ENCODE measurements at places on chromosomes 6 and 20. TPM values are rescaled to one million over a fixed set of nuclear protein-coding genes. Genes with fewer than 3 reads are reported as not detected.

Gene PLTP
- 456 TPM for total RNA-seq

Gene UBR2
- 34.0 TPM for total RNA-seq

Gene C20orf144
- total RNA-seq: not detected

Gene PRR18
- not detected for total RNA-seq

Gene MCCD1
- not detected for total RNA-seq

Gene PPP1R14C
- not detected for total RNA-seq

Gene OR12D3
- total RNA-seq: not detected

Gene PANK2
- 58.1 TPM for total RNA-seq

Gene SESN1
- 76.5 TPM for total RNA-seq

Gene CCDC28A
- total RNA-seq: 15.9 TPM

Gene LTB
- total RNA-seq: 0.57 TPM

Gene CCN6
- total RNA-seq: not detected

Gene PLA2G7
- not detected for total RNA-seq

Gene TUBB1
- total RNA-seq: 0.15 TPM

Gene SPAG4
- total RNA-seq: 3.5 TPM

Gene C2
- 3.3 TPM for total RNA-seq

Gene MUC21
- 1.0 TPM for total RNA-seq

Gene FNDC11
- not detected for total RNA-seq

Gene PRRT1
- total RNA-seq: 1.2 TPM

Gene TAB2
- 69.5 TPM for total RNA-seq

Gene NKAIN2
- 3.2 TPM for total RNA-seq

Gene PBOV1
- not detected for total RNA-seq

Gene FLOT1
- 191 TPM for total RNA-seq

Gene XKR7
- 0.04 TPM for total RNA-seq

Gene PSORS1C2
- total RNA-seq: not detected

Gene PDE7B
- total RNA-seq: 3.6 TPM

Gene RPL10A
- total RNA-seq: 1,936 TPM

Gene TRDN
- total RNA-seq: not detected

Gene RIMS4
- 4.6 TPM for total RNA-seq

Gene DNMT3B
- 2.3 TPM for total RNA-seq

Gene QKI
- total RNA-seq: 228 TPM

Gene PPP1R3G
- 2.2 TPM for total RNA-seq

Gene LY6G5C
- total RNA-seq: 0.94 TPM

Gene NFS1
- total RNA-seq: 16.8 TPM

Gene ADGRB3
- 3.9 TPM for total RNA-seq

Gene OPRM1
- total RNA-seq: 0.40 TPM

Gene HLA-DMB
- total RNA-seq: 26.0 TPM

Gene PRSS35
- total RNA-seq: 0.46 TPM

Gene CLPSL1
- not detected for total RNA-seq

Gene NRSN1
- 0.15 TPM for total RNA-seq

Gene NKX2-2
- not detected for total RNA-seq

Gene THBS2
- total RNA-seq: 37.4 TPM

Gene OR2H1
- not detected for total RNA-seq

Gene UBD
- total RNA-seq: 0.47 TPM

Gene GPR6
- total RNA-seq: not detected

Gene MAK
- total RNA-seq: not detected

Gene BMP5
- 0.40 TPM for total RNA-seq

Gene MEP1A
- total RNA-seq: not detected

Gene CALHM4
- total RNA-seq: not detected

Gene APCDD1L
- 0.67 TPM for total RNA-seq

Gene LGSN
- total RNA-seq: not detected

Gene RFX6
- total RNA-seq: not detected

Gene TLDC2
- 0.27 TPM for total RNA-seq

Gene TRIM31
- total RNA-seq: not detected

Gene ERVFRD-1
- not detected for total RNA-seq
